Placental epithelial cell (primary cell): ENCODE measurements at places on chromosomes 13 and 19. TPM values are rescaled to one million over a fixed set of nuclear protein-coding genes. Genes with fewer than 3 reads are reported as not detected.

The KLK2 gene
- total RNA-seq = not detected in 2 replicates

The FOXO1 gene
- total RNA-seq = 0.79 and 1.3 TPM in 2 replicates

The ZNF560 gene
- total RNA-seq = 0.33 and 0.39 TPM in 2 replicates

The ZSCAN1 gene
- not detected in 2 replicates for total RNA-seq

The OR7A5 gene
- 0.98 and 4.7 TPM in 2 replicates for total RNA-seq

The CPT1C gene
- total RNA-seq = 1.6 and 3.1 TPM in 2 replicates

The CCDC169 gene
- total RNA-seq = 0.11 and 0.39 TPM in 2 replicates

The LACC1 gene
- 11.7 and 13.0 TPM in 2 replicates for total RNA-seq

The ZNF497 gene
- total RNA-seq = 3.3 and 3.9 TPM in 2 replicates

The PSG4 gene
- 30.9 and 35.3 TPM in 2 replicates for total RNA-seq

The KIR2DL4 gene
- total RNA-seq = not detected in 2 replicates

The PABPC3 gene
- total RNA-seq = under 0.01 and 0.22 TPM in 2 replicates

The GPR12 gene
- not detected in 2 replicates for total RNA-seq

The CACNG7 gene
- total RNA-seq = not detected in 2 replicates

The PTPRS gene
- total RNA-seq = 99.8 and 156 TPM in 2 replicates

The CD22 gene
- total RNA-seq = 0.11 and 1.6 TPM in 2 replicates

The ALKBH7 gene
- 71.4 and 73.0 TPM in 2 replicates for total RNA-seq

The TNNT1 gene
- total RNA-seq = 28.4 and 80.9 TPM in 2 replicates

The KBTBD7 gene
- 9.7 and 18.5 TPM in 2 replicates for total RNA-seq

The CYP4F11 gene
- total RNA-seq = not detected in 2 replicates

The TTC9B gene
- total RNA-seq = under 0.01 TPM in 1 of 2 replicates, not detected in the other

The NXNL1 gene
- total RNA-seq = not detected in 2 replicates

The OBI1 gene
- 10.2 TPM in 2 replicates for total RNA-seq

The PEG3 gene
- 11.6 and 16.5 TPM in 2 replicates for total RNA-seq

The C1QTNF9 gene
- not detected in 2 replicates for total RNA-seq

The PSG2 gene
- not detected in 2 replicates for total RNA-seq
